K562 (cell line): ENCODE measurements at places on chromosomes 13 and 19. TPM values are rescaled to one million over a fixed set of nuclear protein-coding genes. Genes with fewer than 3 reads are reported as not detected.

GRCh38 chr19:7916103-7916954 is 1.7 kb downstream of the TGFBR3L start:
- DNase-seq = no peak
- H3K36me3 ChIP-seq = peaks cover 20% of the 10 kb centered on the region; the same call in 1 of the 3 replicates
- no peak overlapping the region for H3K4me3 ChIP-seq
- no peaks in the 10 kb centered on the region for H3K27me3 ChIP-seq
- H3K27ac ChIP-seq = no peak overlapping the region
- peaks cover 9% of the 10 kb centered on the region for H3K4me1 ChIP-seq

- DNase-seq = no peak
- H3K27me3 ChIP-seq = no peaks in the 10 kb centered on the region
- H3K36me3 ChIP-seq = no peaks in the 10 kb centered on the region
Measured at GRCh38 chr13:27691207-27691606, 69.5 kb downstream of the POLR1D start.

Gene SLC6A16
- 0.66 and 0.80 TPM in 2 replicates for polyA plus RNA-seq

DNA sequence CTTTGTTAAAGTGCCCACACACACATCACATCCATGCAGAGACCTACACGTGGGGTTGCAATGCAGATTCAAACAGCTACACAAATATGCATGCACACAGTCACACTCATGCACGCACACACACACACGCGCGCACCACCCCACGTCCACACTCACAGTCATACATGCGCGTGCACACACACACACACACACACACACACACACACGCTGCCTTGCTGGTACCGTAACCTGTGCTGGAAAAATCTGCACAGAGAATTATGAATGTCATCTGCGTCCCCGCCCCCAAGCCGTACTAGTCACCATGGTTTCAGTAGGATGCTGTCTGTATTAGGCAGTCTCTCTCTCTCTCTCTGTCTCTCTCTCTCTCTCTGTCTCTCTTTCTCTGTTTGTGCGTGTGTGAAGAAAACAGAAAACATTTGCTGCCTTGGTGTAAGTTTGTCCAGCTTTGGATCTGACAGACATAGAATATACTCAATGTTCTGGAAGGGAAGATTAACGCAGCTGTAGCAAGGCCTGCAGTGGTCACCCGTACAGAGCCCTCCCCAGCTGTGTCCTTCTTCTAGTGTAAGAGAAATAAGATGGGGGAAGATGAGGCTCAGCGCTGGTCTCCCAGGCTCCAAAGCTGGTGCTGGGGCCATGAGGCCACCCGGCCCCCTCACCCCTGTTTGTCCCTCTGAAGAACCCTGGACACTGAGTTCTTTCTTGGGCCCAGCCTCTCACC is 26.4 kb upstream of the DPP9 start:
- no peak overlapping the region for H3K4me3 ChIP-seq
- H3K27me3 ChIP-seq = peaks cover 62% of the 10 kb centered on the region
- no peak for DNase-seq
- H3K36me3 ChIP-seq = no peaks in the 10 kb centered on the region

Gene ZNF610
- not detected in 2 replicates for polyA plus RNA-seq

Gene LILRB3
- polyA plus RNA-seq = 0.09 TPM in 1 of 2 replicates, not detected in the other

Gene APLP1
- polyA plus RNA-seq = 6.0 and 8.2 TPM in 2 replicates

DNA sequence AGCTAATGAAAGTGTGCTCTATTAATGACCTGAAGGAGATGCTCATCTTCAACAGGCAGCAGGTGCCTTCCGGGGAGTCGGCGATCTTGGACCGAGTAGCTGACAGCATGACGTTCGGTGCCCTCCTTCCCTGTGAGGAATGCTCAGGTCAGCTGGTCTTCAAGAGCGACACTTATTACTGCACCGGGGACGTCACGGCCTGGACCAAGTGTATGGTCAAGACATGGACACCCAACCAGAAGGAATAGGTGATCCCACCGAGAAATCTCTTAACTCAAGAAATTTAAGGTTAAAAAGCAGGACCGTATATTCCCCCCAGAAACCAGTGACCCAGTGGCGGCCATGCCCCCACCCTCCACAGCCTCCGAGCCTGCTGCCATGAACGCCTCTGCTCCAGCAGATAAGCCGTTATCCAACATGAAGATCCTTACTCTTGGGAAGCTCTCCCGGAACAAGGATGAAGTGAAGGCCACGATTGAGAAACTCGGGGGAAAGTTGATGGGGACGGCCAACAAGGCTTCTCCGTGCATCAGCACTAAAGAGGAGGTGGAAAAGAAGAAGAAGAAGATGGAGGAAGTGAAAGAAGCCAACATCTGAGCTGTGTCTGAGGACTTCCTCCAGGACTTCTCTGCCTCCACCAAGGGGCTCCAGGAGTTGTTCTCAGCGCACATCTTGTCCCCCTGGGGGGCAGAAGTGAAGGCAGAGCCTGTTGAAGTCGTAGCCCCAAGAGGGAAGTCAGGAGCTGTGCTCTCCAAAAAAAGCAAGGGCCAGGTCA is 22.8 kb upstream of the ANKRD10 start:
- no peak overlapping the region for H3K4me3 ChIP-seq
- no peaks in the 10 kb centered on the region for H3K27me3 ChIP-seq
- no peaks in the 10 kb centered on the region for H3K36me3 ChIP-seq
- no peaks in the 10 kb centered on the region; the same call in none of the 2 replicates for H3K4me1 ChIP-seq
- no peak overlapping the region for H3K27ac ChIP-seq

GRCh38 chr13:24271601-24272451 is 37.6 kb upstream of the C1QTNF9 start:
- DNase-seq = no peak
- no peaks in the 10 kb centered on the region for H3K4me1 ChIP-seq
- H3K36me3 ChIP-seq = no peaks in the 10 kb centered on the region
- H3K4me3 ChIP-seq = no peak overlapping the region
- peaks cover 2% of the 10 kb centered on the region; the same call in 2 of the 3 replicates for H3K27me3 ChIP-seq

DNA sequence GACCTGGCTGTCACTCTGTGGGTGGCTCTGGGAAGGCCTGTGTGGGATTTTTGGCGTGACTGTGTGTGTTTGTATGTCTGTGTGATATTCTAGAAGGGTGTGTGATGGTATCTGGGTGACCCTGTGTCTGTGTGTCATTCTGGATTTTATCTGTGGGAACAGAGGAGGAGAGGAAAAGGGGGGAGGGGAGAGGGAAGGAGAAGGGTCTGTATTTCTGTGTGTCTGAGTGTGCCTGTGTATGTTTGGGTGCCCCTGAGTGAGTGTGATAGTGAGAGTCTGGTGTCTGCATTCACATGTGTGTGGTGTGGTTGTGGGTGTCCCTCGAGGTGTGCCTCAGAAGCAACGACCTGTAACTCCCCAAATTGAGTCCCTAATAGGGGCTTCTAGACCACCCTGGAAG is 8.1 kb upstream of the NFIX start:
- H3K27me3 ChIP-seq = no peaks in the 10 kb centered on the region; the same call in 1 of the 2 replicates
- H3K27ac ChIP-seq = no peak overlapping the region
- no peak overlapping the region for H3K4me3 ChIP-seq
- H3K36me3 ChIP-seq = no peaks in the 10 kb centered on the region
- peaks cover 57% of the 10 kb centered on the region for H3K4me1 ChIP-seq
- no peak for DNase-seq

DNA sequence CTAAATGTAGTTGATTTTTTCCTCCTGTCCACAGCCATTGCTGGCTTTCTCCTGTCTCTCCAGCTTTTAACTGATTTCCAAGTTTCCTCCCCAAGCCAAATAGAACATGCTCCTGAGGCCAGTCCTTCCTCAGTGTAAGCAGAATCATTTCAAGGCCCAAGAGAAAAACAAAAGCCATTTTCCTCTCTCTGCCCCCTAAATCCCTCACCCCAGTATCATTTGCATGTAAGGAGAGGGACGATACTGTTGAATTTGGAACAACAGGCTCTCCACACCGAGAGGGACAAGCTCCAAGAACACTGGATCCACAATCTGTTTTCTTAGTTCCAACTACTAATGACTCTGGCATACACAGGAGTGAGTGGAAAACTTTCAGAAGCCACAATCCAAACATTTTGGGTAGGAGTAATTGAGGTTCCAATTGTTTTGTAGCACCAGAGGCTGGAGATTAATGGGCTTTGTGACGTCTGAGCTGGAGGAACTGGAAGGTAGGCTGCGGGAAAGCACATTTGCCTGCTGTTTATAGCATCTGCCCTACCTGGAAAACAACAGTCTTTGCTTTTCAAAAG is 156.8 kb downstream of the FLT1 start:
- H3K36me3 ChIP-seq = no peaks in the 10 kb centered on the region
- no peak overlapping the region for H3K27ac ChIP-seq
- H3K4me1 ChIP-seq = no peaks in the 10 kb centered on the region
- H3K27me3 ChIP-seq = no peaks in the 10 kb centered on the region
- H3K4me3 ChIP-seq = no peak overlapping the region
- no peak for DNase-seq

Gene KIR2DL4
- polyA plus RNA-seq = not detected in 2 replicates

DNA sequence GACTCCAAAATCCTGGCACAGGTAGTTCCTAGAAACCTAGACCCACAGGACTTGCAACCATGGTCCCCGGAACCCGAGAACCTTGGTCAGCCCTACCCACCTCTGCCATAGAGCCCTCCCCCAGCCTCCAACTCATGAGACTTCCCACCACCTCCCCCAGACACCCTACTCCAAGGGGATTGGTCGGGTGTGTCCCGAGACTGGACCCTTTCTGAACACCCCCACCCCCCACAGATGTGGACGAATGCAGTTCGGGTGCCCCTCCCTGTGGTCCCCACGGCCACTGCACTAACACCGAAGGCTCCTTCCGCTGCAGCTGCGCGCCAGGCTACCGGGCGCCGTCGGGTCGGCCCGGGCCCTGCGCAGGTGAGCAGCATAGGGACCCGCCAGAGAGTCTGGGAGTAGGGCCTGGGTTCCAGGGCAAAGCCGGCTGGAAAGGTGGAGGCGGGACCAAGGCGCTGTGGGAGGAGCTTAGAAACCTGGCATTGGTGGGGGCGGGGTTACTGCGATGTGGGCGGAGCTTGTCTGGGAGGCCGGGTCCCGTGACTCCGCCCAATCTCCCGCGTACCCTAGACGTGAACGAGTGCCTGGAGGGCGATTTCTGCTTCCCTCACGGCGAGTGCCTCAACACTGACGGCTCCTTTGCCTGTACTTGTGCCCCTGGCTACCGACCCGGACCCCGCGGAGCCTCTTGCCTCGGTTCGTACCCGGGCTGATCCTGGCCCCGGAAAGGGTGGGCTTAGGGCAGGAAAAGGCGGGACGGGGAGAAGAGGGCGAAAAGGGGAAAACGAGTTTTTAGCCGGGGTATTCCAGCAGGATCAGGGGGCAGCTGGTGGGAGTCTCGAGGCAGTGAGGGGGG is 11.9 kb downstream of the LTBP4 start:
- H3K27me3 ChIP-seq = no peaks in the 10 kb centered on the region
- H3K4me3 ChIP-seq = peak overlapping the region; percentile 61
- peaks cover 24% of the 10 kb centered on the region for H3K4me1 ChIP-seq
- peak overlapping the region; percentile 71 for H3K27ac ChIP-seq

- DNase-seq = no peak
- no peaks in the 10 kb centered on the region for H3K36me3 ChIP-seq
- H3K4me1 ChIP-seq = peaks cover 11% of the 10 kb centered on the region; the same call in 2 of the 3 replicates
- peaks cover 3% of the 10 kb centered on the region; the same call in 2 of the 3 replicates for H3K27me3 ChIP-seq
- H3K4me3 ChIP-seq = no peak overlapping the region
- H3K27ac ChIP-seq = no peak overlapping the region
Measured at GRCh38 chr13:51818781-51819511, 15.0 kb upstream of the DHRS12 start.

Gene NKPD1
- polyA plus RNA-seq = 0.04 and 0.07 TPM in 2 replicates

Gene RFPL4A
- 0.13 and 0.28 TPM in 2 replicates for polyA plus RNA-seq

DNA sequence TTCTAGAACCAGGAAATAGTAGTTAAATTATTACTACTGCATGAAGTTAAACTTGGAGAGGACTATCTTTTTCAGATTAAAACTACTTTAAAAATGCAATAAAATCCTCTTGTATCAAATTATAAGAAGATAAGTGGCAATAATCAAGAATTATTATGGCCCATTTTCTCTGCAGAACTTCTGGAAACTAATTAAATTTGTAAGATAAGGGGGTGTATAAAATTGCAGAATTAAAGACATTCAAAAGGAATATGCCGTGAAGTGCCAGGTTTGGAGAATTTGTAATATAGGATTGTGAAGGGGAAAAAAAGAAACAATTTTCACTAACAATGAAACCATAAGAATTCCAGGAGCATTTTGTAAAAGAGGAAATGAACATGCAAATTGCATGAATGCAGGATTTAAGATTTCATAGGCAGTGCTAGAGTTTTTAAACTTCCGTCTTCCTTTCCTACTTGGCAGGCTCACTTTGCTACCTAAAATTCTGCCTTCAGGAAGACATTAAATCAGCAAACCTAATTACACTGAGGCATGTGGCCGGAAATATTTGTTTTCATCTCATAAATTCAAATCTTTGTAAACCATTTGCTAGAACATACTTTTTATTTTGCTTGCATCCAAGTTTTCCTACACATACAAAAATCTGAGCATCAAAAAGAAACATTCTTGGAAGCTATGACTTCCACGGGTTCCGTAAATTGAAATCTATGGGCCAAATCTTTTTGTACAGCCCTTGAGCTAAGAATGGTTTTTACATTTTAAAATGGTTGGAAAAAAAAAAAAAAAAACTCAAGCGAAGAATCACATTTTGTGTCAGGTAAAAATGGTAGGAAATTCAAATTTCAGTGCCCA is 166.9 kb downstream of the DCLK1 start:
- no peak overlapping the region for H3K4me3 ChIP-seq
- H3K36me3 ChIP-seq = no peaks in the 10 kb centered on the region
- no peaks in the 10 kb centered on the region; the same call in 1 of the 2 replicates for H3K4me1 ChIP-seq
- no peak for DNase-seq

DNA sequence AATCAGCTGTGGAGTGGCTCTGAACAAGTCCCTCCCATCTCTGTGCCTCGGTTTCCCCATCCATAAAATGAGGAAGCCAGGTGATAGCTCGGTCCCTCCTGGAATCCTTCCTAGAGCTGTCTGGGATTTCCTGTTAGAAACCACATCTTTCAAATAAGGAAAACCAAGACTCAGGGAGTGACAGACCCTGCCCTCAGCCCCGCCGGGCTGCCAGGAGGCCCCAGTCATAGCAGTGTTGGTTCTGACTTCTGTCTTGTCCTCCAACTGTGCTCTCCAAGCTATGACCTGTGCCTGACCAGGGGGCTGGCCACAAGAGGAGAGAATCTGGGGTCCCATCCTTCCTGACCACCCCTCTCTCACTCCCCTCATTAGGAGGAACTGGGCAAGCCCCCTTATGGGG is 1.1 kb upstream of the SHD start:
- H3K4me3 ChIP-seq = no peak overlapping the region
- no peaks in the 10 kb centered on the region; the same call in 1 of the 3 replicates for H3K4me1 ChIP-seq
- H3K27me3 ChIP-seq = peaks cover 13% of the 10 kb centered on the region; the same call in 2 of the 3 replicates
- no peaks in the 10 kb centered on the region for H3K36me3 ChIP-seq
- no peak overlapping the region for H3K27ac ChIP-seq
- no peak for DNase-seq

DNA sequence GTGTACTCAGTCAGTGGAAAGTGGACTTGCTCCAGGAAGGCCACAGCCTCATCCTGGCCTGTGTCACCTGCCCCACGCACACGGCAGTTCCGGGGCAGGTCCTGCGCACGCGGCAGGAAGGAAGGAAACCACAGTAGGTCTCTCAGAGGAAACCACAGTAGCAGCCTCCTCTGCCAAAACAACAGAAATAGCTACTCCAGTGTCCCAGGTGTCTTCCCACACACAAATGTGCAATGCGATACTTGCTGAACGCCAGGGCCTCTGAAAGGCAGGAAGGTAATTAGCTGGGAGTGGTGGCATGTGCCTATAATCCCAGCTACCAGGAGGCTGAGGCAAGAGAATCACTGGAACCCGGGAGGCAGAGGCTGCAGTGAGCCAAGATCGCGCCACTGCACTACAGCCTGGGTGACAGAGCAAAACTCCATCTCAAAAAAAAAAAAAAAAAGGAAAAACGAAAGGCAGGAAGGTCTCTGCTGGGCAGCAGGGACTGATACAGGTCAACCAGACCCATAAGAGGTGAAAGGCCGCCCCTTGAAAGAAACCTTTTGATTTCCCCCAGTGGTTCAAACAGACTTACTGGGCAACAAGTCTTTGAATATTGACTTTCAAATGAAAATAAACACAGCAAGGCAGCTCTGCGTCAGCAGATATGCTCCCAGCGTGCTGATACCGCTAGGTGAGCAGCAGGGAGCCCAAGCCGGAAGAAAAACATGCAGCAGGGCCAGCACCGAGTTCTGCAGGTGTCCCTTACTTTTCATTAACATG is 49.5 kb downstream of the CRYL1 start:
- H3K4me1 ChIP-seq = no peaks in the 10 kb centered on the region
